AG09309 (cell line): ENCODE measurements at places on chromosomes 2 and 18.

GRCh38 chr2:217338306-217338916 lies 478.5 kb upstream of the TNP1 start:
- DNase-seq, result peak; percentile 46

DNA sequence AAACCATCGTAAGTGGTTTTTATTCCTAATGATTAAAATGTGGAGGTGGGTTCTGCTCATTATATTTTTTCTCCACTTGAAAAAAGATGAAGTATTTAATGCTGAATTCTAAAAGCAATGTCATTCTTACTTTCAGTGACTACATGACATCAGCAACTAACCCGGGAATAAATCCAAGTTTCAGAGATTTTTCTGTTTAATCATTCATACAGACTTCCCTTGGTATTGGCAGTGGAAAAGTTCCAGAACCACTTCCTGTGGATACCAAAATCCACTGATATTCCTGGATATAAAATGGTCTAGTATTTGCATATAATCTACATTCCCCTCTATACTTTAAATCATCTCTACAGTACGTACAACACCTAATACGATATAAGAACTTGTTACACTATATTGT lies 128.6 kb downstream of the ZNF532 start:
- peak; percentile 83 for DNase-seq

DNA sequence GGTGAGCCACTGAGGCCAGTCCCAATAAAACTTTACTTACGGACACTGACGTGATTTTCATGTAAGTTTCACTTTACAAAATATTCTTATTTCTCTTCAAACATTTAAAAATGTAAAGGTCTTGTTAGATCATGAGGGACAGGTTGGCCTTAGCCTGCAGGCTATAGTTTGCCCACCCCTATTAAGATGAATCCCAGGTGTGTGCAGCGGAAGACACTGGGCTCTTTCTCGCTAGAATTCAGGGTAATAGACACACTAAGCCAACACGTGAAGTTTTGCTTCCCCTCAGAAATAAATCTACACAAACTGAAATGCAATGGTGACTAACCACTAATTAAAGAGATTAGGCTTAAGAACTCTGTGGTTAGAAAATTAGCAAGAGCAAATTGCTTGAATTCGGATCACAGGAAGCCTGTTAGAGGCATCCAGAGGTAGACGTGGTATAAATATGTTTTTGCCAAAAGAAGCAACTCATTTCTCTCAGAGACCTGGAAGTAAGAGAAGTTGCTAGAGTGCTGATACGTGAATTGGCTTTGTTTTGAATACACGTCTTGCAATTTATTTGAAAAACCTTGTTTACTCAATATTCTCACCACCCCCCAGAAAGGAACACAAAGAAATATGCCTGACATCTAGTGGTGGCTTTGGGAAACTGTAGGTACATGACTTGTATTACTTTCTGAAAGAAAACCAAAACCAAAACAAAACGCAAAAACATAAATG lies 151.6 kb downstream of the DTNB start:
- peak; percentile 49 for DNase-seq

DNA sequence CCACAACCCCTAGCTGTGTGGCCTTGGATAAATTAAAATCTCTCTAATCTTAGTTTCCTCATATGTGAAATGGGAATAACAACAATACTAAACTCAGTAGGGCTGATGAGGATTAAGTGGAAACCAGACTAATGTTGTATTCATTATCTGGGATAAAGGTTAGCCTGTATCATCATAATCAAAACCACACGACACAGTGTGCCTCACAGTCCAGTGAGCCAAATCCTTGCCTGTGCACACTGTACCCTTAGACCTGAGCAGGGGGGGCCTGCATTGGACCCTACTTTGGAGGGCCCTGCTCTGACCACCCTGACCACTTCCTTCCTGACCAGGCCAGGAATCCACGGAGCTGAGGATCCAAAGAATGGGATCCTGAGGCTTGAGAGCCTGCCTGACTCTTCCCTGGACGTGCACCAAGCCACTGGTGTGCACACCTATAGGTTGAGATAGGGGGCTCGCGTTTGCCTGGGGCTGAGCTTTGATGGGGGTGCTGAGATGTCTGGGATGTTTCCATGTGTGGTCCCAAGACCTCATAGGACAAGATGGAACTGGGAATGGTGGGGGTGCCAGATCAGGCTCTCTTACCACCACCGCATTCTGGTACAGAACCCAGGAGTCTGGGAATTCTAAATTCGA lies 69.7 kb downstream of the TGOLN2 start:
- DNase-seq, result no peak

DNA sequence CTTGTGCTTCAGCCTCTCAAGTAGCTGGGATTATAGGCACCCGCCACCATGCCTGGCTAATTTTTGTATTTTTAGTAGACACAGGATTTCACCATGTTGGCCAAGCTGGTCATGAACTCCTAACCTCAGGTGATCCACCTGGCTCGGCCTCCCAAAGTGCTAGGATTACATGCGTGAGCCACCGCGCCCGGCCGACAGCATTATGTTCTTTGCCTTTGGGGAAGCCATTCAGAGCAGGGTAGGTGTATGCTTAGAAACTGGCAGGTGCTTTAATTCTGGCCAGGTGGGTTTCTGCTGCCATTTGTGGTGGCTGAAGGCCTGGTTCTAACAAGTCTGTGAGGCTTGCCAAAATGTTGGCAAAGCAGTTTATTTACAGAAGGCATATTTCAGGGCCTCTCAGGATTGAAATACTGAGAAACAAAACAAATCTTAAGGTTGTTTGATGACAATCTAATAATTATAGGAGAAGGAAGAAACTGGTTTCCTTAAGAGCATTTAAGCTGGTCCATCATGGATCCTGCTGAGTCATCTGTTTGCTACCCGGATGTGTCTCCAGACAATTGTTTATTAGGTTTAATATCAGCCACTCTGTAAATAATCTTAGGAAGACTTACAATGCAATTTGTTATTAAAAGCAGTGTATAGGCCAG lies 16.0 kb downstream of the SLC20A1 start:
- DNase-seq, result no peak

DNA sequence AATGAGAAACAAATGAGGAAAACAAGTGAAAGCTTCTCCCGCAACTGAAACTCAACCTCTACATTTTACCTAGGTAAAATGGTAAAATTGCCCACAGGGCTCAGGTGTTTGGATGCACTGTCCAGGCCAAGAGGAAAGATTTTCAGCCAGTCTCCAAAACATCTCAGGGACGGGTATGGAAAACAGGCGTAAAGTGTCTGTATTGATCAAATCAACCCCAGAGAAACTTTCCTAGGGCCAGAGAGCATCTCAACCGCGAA lies 361 bp upstream of the HAT1 start:
- no peak for DNase-seq

DNA sequence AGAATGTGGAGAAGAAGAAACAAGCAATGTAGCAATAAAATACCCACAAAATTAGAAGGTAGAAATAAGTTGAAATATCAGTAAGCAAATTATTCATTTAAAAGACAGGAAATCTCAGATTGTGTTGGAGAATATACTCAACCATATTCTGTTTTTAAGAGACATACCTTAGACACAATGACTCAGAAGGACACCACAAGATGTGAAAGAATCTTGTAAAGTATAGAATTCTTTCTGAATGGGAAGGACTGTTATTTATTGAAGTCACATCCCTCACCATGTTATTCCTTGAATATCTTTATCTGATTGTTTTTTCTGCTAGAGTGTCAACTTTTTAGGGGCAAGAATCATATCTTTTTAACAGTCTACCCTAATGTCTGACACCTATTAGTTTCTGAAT lies 50.4 kb downstream of the CTAGE1 start:
- no peak for DNase-seq

GRCh38 chr2:233817995-233818638 lies 36.2 kb downstream of the HJURP start:
- DNase-seq, result no peak

GRCh38 chr2:67036444-67036843 lies 360.7 kb upstream of the ETAA1 start:
- no peak for DNase-seq

DNA sequence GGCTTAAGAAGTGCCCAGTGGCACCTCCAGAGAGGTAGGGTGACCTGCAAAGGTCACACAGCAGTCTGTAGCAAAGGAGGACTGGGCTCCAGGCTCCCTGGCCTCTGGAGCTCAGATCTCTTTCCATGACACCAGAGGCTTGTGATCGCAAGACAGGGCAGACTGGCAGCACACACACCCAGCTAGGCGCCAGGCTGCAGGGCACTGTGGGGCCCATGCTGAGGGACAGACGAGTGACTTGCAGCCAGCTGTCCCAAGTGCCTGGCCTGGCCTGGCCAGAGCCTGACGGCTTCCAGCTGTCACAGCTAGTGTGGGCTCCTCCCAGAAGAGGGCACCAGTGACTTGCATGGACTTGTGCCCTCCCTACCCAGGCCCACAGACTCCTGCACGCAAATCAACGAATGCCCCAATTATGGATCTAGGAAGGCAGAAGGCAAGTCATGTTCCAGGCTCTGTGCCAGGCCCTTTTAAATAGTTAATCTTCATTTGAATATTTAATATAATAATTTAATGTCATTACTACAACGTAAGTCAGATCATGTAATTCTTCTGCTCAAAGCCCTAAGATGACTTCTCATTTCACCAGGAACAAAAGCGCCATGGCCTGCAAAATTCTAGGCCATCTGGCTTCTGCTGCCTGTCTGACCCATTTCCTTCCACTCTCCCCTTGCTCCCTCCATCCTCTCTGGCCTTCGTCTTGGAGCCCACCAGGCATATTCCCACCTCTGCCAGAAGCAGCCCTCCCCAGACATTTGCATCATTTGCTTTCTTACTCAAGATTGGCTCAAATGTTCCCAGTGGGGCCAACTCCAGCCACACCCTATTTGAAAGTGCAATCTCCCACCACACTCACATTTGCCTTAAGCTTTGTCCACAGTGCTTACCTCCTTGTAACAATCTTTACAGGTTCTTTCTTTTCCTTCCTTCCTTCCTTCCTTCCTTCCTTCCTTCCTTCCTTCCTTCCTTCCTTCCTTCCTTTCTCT lies 3.7 kb upstream of the SPEG start:
- DNase-seq, result no peak

- no peak for DNase-seq
Observed at GRCh38 chr2:15560140-15560987, 770 bp downstream of the NBAS start.

- DNase-seq, result no peak
Observed at GRCh38 chr2:230220347-230220969, 674 bp upstream of the SP110 start.

DNA sequence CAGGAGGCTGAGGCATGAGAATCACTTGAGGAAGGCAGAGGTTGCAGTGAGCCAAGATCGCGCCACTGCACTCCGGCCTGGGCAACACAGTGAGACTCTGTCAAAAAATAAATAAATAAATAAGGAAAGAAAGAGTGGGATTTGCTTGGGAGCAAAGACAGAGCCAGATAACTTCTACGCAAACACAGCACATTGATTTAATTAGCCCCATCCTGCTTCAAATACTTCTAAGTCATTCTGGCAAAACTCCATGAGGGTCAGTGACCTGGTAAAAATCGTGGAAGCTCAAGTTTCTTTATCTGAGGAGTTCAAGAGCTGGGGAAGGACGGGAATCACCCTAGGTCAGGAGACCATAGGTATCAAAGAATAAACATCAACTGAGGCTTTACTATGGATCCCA lies 70.6 kb upstream of the TCF7L1 start:
- no peak for DNase-seq

DNA sequence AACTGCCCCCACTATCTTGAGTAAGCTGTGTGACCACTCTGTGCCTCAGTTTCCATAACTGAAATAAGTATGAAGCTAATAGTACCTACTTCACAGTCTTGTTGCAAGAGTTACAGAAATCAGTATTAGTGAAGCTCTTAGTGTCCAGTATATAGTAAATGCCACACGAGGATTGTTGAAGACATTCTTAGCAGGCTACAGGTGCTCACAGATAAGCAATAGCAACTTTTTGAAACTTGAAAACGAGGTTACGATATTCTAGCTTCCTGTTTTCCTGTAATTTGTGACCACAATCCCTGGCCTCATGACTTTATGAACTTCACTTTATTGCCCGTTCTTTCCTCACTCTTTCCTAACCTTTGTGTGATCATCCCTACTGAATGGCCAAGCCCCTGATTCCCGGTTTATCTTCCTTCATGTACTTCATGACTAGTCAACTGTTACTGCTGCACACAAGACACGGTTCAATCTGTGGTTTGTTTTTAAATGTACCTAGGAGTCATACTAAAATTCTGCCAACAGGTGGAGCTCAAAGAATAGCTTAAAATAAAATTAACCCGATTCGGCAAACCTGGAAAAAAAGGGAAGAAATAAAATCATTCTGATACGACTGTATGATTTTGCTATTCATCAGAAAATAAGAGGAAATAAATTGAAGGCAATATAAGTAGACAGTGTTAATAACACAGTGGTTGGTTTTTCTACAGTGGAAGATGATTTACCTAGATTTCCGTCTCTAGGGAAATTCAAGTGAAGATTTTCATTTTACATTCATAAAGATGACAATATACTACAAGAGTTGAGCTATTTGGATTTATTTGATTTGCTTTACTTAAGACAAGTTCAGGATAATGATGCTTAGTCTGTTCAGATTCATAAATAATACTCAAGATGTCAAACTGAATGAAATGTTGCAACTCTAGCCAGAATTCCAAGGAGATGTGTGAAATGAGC lies 38.1 kb upstream of the STAT1 start:
- peak; percentile 59 for DNase-seq

DNA sequence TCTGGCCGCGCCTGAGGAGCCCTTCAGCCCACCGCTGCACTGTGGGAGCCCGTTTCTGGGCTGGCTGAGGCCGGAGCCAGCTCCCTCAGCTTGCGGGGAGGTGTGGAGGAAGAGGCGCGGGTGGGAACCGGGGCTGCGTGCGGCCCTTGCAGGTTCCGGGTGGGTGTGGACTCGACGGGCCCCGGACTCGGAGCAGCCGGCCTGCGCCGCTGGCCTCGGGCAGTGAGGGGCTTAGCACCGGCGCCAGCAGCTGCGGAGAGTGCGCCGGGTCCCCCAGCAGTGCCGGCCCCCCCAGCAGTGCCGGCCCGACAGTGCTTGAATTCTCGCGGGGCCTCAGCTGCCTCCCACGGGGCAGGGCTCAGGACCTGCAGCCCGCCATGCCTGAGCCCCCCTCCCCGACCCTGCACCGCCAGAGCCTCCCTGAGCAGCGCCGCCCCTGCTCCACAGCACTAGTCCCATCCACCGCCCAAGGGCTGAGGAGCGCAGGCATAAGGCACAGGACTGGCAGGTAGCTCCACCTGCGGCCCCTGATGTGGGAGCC lies 534.2 kb downstream of the ZNF804A start:
- DNase-seq, result no peak

DNA sequence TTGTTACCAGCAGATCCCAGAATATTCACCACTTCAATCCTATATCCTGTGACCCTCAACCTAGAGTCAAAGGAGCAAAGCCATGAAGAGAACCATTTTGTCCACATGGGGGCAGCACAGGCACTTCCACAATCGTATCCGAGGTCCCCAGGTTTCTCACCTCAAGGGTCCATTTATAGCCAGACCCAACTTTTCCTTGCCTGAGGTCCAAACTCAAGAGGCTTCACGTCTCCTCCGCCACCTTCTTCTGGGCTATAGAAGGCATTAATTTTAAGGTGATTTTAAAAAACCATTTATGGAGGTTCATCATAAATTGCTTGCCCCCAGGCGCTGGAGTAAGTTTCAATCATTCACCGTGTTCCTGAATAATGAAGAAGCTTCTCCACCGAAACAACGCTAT lies 111.6 kb upstream of the NABP1 start:
- DNase-seq, result no peak
